Breast epithelium (tissue), 4 donors: ENCODE measurements at places on chromosomes 2 and 18. TPM values are rescaled to one million over a fixed set of nuclear protein-coding genes. Genes with fewer than 3 reads are reported as not detected.
A peak's percentile ranks its signal among the peaks of the same experiment; 100 is the strongest.

Gene RPRM
- total RNA-seq, result 4.0 TPM

- no peaks in the 10 kb centered on the region for H3K4me1 ChIP-seq
- H3K27me3 ChIP-seq, result no peaks in the 10 kb centered on the region
- H3K36me3 ChIP-seq, result no peaks in the 10 kb centered on the region
- H3K27ac ChIP-seq, result no peak overlapping the region
- DNase-seq, result no peak
Observed at GRCh38 chr2:98815795-98816194, 84.9 kb upstream of the MGAT4A start.

GRCh38 chr2:5164776-5165525, 527.2 kb upstream of the SOX11 start:
- no peaks in the 10 kb centered on the region for H3K4me1 ChIP-seq
- peak overlapping the region; percentile 32 for H3K27ac ChIP-seq
- H3K4me3 ChIP-seq, result no peak overlapping the region
- no peak for DNase-seq
- H3K36me3 ChIP-seq, result no peaks in the 10 kb centered on the region

DNA sequence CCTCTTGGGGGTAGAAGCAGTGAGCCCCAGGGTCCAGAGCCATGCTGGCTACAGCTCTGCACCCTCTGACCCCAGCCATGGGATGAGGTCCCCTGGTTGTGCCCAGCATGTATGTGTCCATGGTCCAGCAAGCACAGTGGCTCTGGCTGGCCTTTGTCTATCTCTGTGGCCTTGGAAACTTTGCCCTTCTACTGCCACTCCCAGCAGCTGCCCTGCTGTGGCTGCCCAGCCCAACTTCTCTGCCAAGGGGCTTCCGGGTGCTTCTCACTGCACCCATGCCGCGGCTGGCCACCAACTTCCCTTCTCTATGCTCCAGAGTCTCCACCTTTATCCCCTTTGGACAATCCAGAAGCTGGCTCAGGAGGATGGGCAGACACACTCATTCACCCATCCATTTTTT, 18.8 kb downstream of the TMEM185B start:
- no peak for DNase-seq
- H3K4me3 ChIP-seq, result no peak overlapping the region
- H3K27ac ChIP-seq, result no peak overlapping the region
- no peaks in the 10 kb centered on the region for H3K4me1 ChIP-seq
- no peaks in the 10 kb centered on the region for H3K36me3 ChIP-seq
- H3K27me3 ChIP-seq, result no peaks in the 10 kb centered on the region

DNA sequence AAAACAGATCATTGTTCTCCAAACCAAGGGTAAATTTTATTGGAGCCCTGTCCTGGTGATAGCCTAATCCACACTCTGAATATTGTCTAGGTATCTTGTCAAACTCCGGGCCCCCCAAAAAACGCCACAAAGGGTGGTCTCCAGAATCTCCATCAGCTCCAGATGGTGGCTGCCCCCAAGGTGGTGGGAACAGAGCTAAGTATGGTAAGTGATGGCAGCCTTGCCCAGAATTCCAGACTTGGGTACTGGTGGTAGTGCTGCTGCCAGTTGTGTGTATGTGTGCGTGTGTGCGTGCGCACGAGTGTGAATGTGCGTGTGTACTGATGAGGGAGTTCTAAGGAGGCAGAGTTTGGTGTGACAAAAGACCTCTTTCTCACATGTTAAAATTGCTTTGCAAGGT, 51.2 kb downstream of the GREB1 start:
- DNase-seq, result no peak
- H3K27me3 ChIP-seq, result no peaks in the 10 kb centered on the region
- H3K4me1 ChIP-seq, result peaks cover 7% of the 10 kb centered on the region
- H3K27ac ChIP-seq, result no peak overlapping the region
- H3K4me3 ChIP-seq, result no peak overlapping the region

- H3K27ac ChIP-seq, result no peak overlapping the region
- no peaks in the 10 kb centered on the region for H3K4me1 ChIP-seq
- H3K27me3 ChIP-seq, result peaks cover 14% of the 10 kb centered on the region
Observed at GRCh38 chr2:118786746-118787145, 60.7 kb downstream of the EN1 start.

- H3K36me3 ChIP-seq, result no peaks in the 10 kb centered on the region
- H3K27me3 ChIP-seq, result no peaks in the 10 kb centered on the region
- DNase-seq, result no peak
- H3K27ac ChIP-seq, result no peak overlapping the region
- no peaks in the 10 kb centered on the region for H3K4me1 ChIP-seq
- no peak overlapping the region for H3K4me3 ChIP-seq
Observed at GRCh38 chr2:239917125-239917956, 107.8 kb downstream of the NDUFA10 start.

Gene C2orf80
- not detected for total RNA-seq

DNA sequence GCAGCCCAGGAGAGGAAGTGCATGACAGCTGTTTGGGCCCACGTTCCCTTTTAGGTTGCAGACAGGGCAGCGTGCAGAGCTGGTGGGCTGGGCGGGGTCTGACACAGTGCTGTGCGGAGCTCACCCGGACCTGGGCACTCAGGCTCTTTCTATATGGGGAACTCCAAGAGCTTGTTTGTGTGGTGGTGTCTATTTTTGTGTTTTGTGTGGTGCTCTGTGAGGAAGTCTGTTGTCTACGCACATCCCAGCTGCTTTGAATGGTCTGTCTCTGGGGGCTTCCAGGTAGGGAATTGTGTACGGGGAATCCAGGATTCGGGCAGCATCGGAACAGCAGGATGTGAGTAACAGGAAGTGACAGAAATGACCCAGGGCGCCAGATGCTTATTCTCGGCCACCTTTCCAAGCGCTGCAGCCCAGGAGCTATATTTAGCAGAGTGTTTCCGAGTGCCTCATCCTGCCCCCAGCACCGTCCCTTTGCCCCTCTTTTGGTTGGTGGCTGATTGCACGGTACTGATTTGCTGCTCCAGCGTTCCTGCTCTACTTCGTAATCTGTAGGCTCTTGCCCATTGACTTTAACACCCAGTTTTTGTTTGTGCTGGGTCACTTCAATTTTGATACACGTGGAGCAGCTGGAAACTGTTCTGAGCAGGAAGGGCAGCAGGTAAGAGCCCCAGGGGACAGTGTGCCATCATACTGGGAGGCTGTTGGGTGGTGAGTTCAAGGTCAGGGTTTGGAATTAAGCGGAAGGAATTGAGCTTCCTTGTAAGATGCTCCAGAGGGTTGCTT, 64.7 kb downstream of the DGKD start:
- H3K36me3 ChIP-seq, result no peaks in the 10 kb centered on the region
- H3K27me3 ChIP-seq, result no peaks in the 10 kb centered on the region
- H3K4me3 ChIP-seq, result no peak overlapping the region

DNA sequence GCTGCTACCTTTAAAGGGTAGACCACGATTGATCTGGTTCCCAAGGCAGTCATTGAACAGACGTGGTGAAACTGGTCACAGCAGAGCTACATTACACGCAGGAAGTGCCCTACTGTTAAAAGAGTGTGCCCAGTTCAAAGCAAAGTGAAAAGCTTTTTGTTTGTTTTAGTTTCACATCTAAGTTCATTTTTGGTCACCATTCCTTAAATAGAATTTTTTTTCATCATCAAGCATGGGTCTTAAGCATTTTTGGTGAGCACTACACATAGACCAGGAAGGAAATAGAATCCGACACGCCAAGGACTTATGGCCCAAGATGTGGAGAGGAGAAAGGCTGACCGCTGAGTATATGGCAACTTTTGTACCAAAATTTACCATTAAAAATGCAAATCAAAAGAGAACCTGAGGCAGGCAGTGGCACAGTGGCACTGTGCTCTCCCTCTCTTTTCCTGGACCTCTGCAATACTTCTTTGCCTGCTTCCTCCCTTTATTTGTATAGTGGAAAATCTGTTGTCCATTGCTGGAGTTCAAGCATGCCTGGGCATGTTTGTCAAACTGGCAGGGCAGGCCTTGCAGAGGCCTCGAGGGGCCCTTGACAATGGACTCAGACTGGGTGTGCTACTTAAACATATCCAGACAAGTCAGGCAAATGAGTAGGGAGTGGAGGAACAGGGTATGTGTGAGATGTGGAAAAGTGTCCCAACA, 42.6 kb upstream of the HNRNPA3 start:
- no peaks in the 10 kb centered on the region for H3K36me3 ChIP-seq
- H3K27me3 ChIP-seq, result no peaks in the 10 kb centered on the region

DNA sequence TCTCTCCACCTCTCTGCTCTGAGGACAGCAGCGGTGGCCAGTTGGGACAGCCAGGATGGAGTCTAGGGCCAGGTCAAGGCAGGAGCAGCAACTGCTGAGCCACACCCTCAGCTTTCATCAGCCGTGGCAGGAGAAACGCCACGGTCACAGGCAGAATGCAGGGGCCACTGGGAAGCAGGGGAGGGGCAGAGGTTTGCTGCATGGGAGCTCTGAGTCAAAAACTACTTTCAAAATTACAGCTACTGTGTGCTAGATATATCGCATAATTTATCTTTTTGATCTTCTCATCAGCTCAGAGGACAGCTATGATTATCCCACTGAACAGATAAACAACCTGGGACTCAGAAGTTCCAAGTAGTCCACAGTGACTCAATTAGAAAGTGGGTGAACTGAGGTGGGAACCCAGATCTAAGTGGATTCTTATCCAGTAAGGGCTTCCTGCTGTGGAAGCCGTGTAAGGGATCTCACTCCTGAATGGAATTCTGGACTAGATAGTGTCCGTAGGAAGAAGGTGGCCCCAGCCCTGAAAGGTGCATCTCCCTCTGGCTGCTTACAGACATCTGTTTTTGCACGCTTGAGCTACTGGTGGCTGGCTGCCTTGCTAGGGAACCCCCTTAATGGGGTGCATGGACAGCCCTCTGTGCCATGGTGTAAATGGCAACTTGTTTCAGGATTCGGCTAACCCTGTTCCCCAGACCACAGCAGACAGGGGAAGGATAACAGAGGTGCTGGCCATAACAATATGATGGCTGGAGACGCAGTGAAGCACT, 194.6 kb upstream of the SMAD2 start:
- H3K4me1 ChIP-seq, result peaks cover 7% of the 10 kb centered on the region
- no peak for DNase-seq
- no peak overlapping the region for H3K4me3 ChIP-seq
- H3K27me3 ChIP-seq, result no peaks in the 10 kb centered on the region
- H3K36me3 ChIP-seq, result no peaks in the 10 kb centered on the region

DNA sequence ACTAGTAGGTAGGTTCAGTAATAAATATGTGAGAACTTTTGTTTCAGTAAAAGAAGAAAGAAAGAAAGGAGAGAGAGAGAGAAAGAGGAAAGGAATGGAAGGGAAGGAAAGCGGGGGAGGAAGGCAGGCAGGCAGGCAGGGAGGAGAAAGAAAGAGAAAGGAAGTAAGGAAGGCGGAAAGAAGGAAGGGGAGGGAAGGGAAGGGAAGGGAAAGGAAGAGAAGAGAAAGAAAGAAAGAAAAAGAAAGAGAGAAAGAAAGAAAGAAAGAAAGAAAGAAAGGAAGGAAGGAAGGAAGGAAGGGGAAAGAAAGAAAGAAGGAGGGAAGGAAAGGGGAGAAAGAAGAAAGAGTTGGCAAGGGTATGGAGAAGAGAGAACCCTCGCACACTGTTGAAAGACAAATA, 67.6 kb downstream of the CD226 start:
- H3K4me1 ChIP-seq, result no peaks in the 10 kb centered on the region
- H3K4me3 ChIP-seq, result no peak overlapping the region
- DNase-seq, result no peak
- H3K27ac ChIP-seq, result no peak overlapping the region

DNA sequence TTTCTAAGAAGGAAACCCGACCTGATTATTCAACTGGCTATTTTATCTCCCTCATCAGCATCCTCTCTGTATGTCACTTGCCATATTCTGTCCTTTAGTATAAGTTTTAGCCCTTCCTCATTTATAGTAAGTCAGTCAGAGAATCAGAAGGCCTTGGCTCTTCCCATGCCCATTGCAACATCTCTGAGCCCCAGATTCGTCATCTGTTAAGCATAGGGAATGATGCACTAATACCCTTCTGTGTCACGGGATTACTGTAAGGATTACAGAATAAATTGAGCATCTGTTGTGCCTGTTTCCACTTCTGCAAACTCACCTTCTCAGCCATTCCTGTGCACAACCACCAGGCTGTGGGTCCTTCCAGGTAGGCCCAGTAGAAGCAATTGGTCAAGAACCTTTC, 258.1 kb upstream of the RAB12 start:
- no peaks in the 10 kb centered on the region for H3K27me3 ChIP-seq
- H3K27ac ChIP-seq, result no peak overlapping the region
- H3K36me3 ChIP-seq, result no peaks in the 10 kb centered on the region
- no peak overlapping the region for H3K4me3 ChIP-seq
- DNase-seq, result no peak

DNA sequence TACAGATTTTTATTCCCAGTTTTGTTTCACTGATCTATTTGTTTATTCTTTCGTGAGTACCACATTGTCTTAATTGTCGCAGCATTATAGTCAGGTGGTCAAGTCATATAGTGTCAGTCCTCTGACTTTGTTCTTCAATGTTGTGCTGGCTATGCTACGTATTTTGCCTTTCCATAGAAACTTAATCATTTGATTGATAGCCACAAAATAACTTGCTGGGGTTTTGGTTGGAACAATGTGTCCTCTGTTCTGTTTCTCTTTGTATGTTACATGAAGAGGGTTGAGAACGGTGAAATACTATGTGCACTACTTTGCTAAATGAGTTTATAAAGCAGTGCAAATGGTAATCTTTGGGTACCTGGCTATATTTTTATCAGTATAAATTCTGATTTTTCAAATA, 64.9 kb upstream of the TTC27 start:
- H3K4me1 ChIP-seq, result no peaks in the 10 kb centered on the region
- H3K4me3 ChIP-seq, result no peak overlapping the region
- no peaks in the 10 kb centered on the region for H3K27me3 ChIP-seq
- DNase-seq, result no peak
- no peaks in the 10 kb centered on the region for H3K36me3 ChIP-seq
- H3K27ac ChIP-seq, result no peak overlapping the region

Gene UGT1A10
- total RNA-seq, result not detected

GRCh38 chr18:34660572-34660971, 49.5 kb upstream of the DTNA start:
- H3K4me3 ChIP-seq, result no peak overlapping the region
- H3K36me3 ChIP-seq, result no peaks in the 10 kb centered on the region
- DNase-seq, result no peak
- H3K4me1 ChIP-seq, result no peaks in the 10 kb centered on the region
- no peak overlapping the region for H3K27ac ChIP-seq
- H3K27me3 ChIP-seq, result no peaks in the 10 kb centered on the region

- no peaks in the 10 kb centered on the region for H3K4me1 ChIP-seq
- peaks cover 6% of the 10 kb centered on the region for H3K27me3 ChIP-seq
- H3K27ac ChIP-seq, result no peak overlapping the region
- no peaks in the 10 kb centered on the region for H3K36me3 ChIP-seq
- no peak for DNase-seq
- H3K4me3 ChIP-seq, result no peak overlapping the region
Observed at GRCh38 chr2:15744820-15745219, 153.2 kb downstream of the DDX1 start.
